ENCODE measurements at places on chromosomes 4 and X. TPM values are rescaled to one million over a fixed set of nuclear protein-coding genes. Genes with fewer than 3 reads are reported as not detected.

Gene MRFAP1
- polyA plus RNA-seq: 273 TPM

Gene SORCS2
- 0.74 TPM for polyA plus RNA-seq

Gene PFKFB1
- polyA plus RNA-seq: not detected

Gene GATB
- 20.0 TPM for polyA plus RNA-seq

Gene SHISA3
- not detected for polyA plus RNA-seq

Gene TSPYL2
- polyA plus RNA-seq: 14.9 TPM

Gene IL3RA
- 0.13 TPM for polyA plus RNA-seq

Gene BMP3
- not detected for polyA plus RNA-seq

Gene SOX3
- not detected for polyA plus RNA-seq

Gene GPR101
- polyA plus RNA-seq: not detected

DNA sequence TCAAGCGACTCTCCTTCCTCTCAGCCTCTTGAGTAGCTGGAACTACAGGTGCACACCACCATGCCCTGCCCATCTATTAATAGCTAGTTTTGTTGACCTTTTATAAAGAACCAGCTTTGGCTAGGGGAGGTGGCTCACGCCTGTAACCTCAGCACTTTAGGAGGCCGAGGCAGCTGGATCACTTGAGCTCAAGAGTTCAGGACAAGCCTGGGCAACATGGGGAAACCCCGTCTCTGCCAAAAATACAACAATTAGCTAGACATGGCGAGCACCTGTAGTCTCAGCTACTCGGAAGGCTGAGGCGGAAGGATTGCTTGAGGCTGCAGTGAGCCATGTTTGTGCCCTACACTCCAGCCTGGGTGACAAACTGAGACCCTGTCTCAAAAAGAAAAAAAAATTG lies 2.7 kb downstream of the TKTL1 start:
- no peak for DNase-seq

DNA sequence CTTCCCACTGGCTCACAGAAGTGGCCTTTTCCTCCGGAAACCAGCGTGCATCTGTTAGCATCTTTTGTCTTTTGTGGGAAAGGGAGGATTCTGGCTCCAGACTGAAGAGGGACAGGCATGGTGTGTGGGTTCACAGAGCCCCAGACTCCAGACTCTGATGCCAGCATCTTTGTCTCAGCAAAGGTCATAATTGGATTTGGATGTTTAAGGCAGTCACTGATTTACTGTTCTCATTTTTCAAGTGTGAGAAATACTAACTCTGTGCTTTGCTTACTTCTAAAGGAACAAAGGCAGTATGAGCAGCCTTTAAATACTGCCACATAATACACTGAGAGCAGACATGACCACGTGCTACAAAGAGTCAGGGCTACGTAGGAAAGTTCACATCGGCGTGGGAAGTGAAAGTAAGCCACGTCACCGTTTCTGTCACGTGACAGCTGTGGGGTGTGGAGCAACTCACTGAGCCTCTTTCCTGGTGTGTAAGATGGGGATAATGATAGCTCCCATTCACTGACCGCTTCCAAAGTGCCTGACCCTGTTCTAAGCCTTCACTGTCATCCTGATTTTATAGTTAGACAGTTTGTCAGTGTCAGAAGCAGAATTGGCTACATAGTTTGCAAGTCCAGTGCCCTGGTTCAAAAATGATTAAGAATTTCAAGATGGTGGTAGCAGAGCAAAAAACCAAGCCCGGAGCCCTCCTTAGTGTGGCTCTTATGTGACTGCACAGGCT lies 24.8 kb upstream of the TMSB4X start:
- DNase-seq: peak; percentile 90

DNA sequence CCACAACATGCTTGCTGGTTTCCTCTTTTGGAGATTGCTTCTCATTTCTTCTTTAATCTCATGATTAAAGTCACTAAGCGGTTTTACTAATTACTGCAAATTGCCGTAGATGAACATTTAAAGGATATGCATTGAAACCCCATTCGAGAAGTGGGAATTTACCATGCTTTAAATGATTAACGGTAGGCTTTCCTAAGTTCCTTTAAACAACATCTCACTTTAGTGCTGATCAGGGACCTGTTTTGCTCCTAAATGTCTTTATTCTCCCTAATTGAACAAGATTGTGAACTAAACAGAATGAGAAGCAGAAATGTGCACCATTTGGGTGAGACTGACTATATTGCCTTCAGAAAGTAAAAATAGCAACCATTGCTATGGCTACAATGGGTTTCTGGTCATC lies 430.3 kb downstream of the GALNTL6 start:
- no peak for DNase-seq

DNA sequence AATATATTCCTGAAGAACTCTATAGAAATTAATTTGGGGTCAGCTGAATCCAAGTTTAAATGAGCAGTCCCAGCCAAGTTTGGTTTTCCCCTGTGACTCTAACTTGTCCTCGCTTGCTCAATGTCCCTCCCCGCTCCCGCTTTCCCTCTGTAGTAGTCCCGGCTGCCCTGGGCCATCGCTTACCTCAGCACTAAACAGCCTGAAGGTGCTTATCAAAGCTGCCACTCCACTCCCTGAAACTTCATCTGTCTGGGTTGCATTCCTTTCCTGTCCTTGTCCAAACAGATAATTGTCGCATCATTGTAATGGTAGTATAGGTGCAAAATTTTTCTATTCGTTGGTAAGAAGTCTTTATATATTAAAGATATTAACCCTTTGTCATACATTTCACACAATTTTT lies 12.8 kb downstream of the SLC25A43 start:
- no peak for DNase-seq

DNA sequence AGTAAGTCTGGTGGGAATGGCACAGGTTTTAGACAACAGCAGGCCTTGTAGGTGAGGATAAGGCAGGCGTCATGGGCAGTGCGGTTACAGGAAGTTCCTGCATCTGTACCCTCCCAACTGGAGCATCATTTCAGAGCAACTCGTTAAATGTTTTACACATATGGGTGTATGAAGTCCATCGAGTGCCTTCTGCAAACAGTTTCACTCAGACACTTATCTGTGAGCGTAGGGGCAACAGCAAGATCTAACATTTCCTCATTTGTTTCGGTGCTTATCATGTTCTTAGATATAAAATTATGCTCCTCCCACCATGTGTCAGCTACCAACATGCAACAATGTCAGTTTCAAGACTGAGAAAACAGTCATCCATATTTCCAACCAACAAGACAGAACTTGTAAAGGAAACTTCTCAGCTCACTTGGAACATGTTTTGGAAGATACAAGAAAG lies 69.9 kb downstream of the ELOVL6 start:
- DNase-seq: no peak

GRCh38 chr4:186685767-186686183 lies 37.9 kb downstream of the FAT1 start:
- DNase-seq: peak; percentile 90

DNA sequence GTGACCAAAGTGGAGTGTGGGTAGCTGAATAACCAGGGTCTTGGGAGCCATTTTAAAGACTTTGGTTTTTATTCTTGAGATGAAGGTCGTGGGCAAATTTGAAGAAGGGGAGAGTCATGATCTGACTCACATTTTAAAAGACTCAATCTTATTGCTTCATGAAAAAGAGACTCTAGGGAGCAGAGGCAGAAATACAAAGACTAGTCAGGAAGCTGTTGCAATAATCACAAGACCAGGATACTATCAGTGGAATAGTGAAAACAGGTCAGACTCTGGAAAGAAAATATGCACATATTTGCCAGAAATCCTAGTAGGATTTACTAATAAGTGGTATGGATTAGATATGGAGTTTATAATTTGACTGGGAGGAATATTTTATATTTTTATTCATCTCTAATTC lies 448.4 kb downstream of the RAPGEF2 start:
- peak; percentile 16 for DNase-seq

DNA sequence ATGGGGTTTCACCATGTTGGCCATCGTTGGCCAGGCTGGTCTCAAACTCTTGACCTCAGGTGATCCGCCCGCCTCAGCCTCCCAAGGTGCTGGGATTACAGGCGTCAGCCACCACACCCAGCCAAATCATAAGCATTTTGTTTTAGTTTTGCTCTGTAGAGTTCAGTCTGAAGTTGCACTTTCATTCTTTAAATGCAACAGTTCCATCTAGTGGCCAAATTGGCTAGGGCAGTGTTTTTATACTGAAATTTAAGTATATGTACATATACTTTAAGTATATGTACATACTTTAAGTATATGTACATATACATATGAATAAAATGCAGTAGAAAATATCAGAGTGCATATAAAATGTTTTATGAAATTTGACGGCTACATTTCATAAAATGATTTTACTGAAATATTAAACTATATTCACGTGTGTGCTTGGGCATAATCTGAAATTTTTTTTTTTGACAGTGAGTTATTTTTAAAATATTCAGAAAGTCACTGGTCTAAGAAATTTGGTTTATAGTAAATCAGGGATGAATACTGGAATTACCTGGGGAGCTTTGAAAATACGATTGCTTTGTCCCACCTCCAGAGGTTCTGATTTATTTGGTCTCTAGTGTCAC lies 145.5 kb downstream of the NWD2 start:
- peak; percentile 57 for DNase-seq

GRCh38 chr4:189355590-189355989 lies 585.1 kb upstream of the FRG1 start:
- DNase-seq: no peak

DNA sequence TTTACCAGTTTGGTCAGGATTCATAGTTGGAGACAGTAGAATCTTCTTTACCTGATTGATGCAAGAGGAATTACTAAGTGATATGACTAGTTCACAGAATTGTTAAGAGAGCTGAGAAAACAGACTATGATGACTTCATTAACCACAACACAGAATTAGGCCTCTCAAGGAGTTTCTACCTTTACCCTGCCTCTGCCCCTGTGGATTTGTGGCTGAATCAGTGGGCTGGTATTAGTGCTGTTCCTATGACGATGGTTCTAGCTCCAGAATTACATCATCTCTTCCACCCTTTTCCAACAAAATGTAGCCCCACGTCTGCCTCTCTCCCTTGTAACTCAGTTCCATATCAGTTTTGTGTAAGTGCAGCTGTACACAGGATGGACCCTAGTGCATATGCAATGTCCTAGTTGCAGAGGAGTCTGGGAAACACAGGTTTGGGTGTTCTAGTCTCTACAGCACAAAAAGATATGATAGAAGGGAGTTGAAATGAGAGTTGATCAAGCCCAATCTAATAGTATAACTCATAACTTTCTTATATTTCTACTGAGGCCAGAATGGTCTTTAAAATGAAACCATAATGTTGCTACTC lies 99.3 kb downstream of the ANXA5 start:
- peak; percentile 38 for DNase-seq

DNA sequence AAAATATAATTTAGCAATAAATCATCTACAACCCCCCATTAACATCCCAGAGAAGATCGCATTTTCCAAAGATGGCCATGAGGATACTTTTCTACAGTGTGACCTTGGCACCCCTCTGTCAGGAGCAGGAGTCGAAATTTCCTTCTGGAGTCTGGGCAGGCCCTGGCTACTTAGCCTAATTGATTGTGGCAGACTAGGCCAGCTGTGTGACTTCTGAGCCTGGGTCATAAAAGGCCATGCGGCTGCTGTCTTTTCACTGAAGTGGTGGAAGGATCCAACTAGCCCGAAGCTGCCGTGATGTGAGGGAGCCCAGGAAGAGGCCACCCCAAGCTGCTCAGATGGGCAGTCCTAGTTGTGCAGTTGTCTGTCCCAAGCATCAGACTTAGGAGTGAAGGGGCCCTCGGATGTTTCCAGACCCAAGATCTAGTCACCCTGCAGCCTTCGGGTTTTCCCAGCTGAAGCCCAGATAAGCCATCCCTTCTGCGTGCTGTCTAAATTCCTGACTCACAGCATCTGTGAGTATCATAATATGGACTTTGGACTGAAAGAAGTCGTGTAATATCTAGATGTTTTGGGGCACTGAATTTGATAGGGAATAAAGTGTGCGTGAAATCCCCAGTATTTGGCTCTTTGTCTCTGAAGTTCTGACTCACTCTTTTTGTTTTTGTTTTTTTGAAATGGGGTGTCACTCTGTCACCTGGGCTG lies 21.0 kb downstream of the PDK3 start:
- DNase-seq: no peak

DNA sequence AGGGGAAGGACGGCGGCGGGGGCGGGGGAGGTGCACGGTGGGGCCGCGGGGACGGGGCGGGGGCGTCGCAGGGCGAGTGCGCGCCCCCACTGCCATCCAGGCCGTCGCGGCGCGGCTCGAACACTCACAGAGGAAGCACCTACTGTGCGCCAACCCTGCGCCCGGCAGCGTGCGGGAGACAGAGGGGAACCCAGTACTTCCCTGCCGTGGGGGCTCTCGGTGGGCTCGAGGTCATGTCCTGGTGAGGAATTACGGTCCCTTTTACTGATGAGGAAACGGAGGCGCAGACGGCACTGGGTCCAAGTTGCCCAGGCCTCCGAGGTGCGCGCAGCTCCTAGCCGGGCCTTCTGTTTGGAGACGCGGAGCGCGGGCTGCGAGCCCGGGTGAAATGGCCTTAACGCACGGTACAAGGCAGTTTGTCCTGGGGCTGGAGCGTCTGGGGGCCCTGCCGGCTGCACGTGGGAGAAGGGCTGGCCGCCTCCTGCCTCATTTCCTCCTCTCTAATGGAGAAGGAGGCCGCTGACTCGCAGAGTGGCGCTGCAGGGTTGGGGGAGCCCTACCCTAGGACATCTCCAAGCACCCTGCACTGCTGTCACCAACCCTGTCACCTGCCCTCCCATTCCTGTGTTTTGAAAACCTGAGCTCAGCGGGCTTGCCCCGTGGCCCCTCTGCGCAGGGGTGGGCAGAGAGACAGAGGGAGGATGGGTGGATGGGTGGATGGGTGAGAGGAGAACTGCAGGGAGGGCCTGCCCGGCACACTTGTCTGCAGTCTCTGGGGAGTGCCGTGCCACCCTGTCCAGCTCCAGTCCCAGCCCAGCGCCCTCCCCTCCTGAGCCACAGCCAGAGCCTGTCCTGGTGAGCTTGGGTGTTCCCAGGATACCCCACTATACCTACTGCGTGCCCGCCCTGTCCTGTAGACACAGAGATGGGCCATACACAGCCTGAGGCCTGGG lies 106.0 kb downstream of the ADRA2C start:
- DNase-seq: no peak

- DNase-seq: no peak
Observed at GRCh38 chr4:90421161-90421560, 294.0 kb downstream of the CCSER1 start.

DNA sequence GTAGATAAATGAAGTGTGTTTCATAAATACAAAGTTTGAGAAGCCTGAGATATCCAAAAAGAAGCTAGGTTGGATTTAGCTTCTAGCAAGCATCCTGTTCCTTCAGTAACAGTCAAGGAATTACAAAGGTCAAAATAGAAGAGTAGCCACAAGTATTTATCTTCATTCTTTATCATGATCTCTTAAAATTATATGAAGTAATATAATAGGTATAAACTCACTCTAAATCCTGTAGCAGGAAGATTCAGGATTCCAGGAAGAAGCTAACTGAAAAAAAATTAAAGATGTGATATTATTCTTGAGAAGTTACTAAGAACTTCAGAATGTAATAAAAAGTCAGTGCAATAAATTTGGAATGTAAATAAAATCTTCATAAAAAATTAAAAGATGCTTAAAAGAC lies 31.1 kb upstream of the RXFP1 start:
- no peak for DNase-seq

DNA sequence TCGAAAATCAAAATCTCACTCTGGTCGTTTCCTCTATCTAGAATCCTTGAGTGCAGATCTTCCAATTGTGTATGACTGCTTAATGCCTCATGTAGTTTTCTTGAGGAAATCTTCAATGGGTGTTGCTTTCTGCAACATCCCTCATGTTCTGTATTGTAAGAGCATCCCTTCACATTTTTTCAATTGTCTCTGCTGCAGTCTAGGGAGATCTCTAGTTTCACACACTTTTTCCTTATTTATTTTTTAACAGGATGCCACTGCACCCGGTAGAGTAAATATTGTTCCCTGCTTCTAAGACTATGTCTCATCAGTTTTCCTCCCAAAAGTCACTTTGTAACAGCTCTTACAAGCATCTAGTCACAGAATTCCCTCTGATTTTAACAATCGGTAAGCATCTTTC lies 50.3 kb downstream of the UGT2B4 start:
- DNase-seq: no peak

GRCh38 chr4:150590631-150591030 lies 8.7 kb downstream of the MAB21L2 start:
- DNase-seq: no peak
